Effector memory CD4-positive, alpha-beta T cell (primary cell): ENCODE measurements at places on chromosomes 7 and 10.

GRCh38 chr10:42941295-42941644, 135.6 kb upstream of the RET start:
- DNase-seq = no peak

GRCh38 chr10:133379152-133379800, at the start of gene PAOX:
Gene PAOX (plus strand): TSS chr10:133379262. CDS start chr10:133379317, 55 bp downstream.
- DNase-seq = peak; percentile 61

GRCh38 chr10:13684252-13684791, 97.6 kb downstream of the PRPF18 start:
- DNase-seq = no peak

GRCh38 chr7:26398427-26398755, 106.7 kb downstream of the SNX10 start:
- no peak for DNase-seq

- no peak for DNase-seq
These were observed 40.4 kb downstream of the PIP4K2A start for GRCh38 chr10:22673785-22674572.

- no peak for DNase-seq
These were observed 537.3 kb downstream of the TNS3 start for GRCh38 chr7:47044625-47045024.

- DNase-seq = no peak
These were observed 42.5 kb upstream of the BTRC start for GRCh38 chr10:101311185-101312066.

- no peak for DNase-seq
These were observed 52.1 kb upstream of the STK17A start for GRCh38 chr7:43530553-43531410.

DNA sequence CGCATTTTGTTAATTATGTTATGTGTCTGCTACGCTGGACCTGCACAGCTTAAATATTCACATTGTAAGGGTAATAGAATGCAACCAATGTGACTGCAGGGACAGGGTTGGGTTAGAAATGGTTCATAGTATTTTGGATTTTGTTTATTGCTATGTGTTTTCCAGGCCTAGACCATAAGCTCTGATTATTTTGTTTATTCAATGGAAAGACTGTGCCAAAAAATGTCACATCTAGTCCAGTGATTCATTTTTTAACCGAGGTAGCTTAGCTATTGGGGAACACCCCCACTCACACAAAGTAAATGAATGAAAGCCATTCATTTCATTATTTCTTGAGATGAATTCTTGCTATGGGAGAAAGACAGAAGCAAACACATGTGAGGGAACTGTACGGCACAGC, 516.5 kb upstream of the ANKRD30A start:
- no peak for DNase-seq
